ENCODE measurements at places on chromosomes 11 and 22. TPM values are rescaled to one million over a fixed set of nuclear protein-coding genes. Genes with fewer than 3 reads are reported as not detected.

DNA sequence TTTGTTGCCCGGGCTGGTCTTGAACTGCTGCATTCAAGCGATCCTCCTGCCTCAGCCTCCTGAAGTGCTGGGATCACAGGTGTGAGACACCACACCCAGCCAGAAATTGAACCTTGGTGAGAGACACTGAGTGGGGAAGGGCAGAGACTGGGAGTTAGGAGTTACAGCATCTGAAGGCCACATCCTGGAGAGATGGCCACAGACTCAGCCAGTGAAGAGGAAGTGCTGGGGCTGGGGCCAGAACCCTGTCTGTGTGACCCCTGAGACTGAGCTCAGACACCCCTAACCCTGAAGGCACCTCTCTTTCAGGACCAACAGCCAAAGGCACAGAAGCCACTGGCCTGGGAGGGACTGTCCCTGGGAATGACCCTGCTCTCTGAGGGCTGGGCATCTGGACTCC lies 33.8 kb downstream of the TXN2 start:
- DNase-seq: no peak

DNA sequence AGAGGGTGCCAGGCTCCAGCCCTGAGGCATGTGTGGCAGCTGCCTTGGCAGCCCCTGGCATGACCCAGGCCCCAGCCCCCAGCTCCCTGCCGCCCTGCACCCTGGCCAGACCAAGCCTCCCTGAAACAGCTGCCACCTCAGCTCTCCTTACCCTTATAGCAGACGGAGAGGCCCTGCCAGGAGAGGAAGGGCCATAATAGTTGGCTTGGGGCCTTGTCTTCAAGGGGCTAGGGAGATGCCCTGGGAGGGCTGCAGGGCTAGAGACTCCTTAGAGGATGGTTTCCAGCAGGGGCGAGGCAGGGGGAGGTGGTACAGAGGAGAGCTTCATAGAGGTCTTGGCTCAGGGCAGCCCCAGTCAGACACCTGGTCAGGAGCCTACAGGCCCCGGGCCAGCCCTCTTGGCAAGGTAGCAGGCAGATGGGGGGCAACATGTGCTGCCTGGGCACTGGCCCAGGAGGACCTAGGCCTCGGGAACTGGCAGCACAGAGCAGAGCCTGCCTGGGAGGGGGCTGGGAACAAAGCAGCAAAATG lies 13.0 kb downstream of the SMTN start:
- DNase-seq: no peak

The DEFB131B gene
- not detected for total RNA-seq

The ZNF202 gene
- 30.1 TPM for total RNA-seq

The ART5 gene
- total RNA-seq: 3.8 TPM

The SULT4A1 gene
- 7.0 TPM for total RNA-seq

GRCh38 chr11:96072592-96072991 lies 148.7 kb upstream of the MTMR2 start:
- no peak for DNase-seq

GRCh38 chr11:78251083-78251775 lies 62.5 kb downstream of the USP35 start:
- DNase-seq: no peak

DNA sequence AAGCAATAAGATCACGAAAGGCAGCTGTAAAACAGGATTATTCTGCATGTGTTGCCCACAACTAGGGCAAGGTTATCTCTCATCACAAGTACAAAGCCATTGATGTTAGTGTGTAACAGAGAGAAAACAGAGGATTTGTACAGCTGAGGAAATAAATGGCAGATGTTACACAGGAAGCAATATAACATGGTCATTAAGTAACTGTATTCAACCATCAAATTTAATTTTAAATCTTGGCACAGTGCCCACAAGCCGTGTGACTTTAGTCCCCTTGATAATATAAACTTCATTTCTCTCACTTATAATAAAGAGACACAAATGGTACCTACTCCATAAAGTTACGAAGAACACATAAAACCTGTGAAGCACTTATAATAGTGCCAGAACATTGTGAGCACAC lies 17.3 kb downstream of the OR51E2 start:
- no peak for DNase-seq

- no peak for DNase-seq
Measured at GRCh38 chr11:7168741-7168990, 79.9 kb downstream of the RBMXL2 start.

The BEST1 gene
- total RNA-seq: 0.44 TPM

- DNase-seq: no peak
Measured at GRCh38 chr11:61924064-61924455, 6.7 kb upstream of the RAB3IL1 start.

- DNase-seq: no peak
Measured at GRCh38 chr22:47295226-47295901, 532.9 kb downstream of the TBC1D22A start.
